ENCODE measurements at places on chromosomes 7 and 10. TPM values are rescaled to one million over a fixed set of nuclear protein-coding genes. Genes with fewer than 3 reads are reported as not detected.

DNA sequence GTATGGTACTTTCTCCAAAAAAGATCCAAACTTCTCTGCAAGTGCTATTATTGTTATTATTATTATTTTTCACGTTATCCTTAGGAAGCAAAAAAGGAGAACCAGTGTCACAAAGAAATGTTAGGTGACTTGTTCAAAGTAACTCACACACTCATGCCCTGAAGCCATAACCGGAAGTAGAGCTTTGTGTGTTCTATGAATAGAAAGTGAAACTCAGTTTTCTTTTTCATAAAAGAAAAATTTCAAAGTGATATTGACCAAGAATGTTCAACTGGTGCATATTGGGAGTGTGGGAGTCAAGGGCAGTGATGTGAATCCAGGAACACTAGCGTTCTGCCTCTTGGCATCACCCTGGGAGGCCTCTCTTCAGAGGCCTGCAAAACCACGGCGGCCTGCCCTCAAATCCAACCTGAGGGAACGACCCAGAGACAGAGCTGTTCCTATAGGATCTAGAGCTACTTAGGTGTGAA lies 106.1 kb downstream of the PRKCQ start:
- DNase-seq: no peak

DNA sequence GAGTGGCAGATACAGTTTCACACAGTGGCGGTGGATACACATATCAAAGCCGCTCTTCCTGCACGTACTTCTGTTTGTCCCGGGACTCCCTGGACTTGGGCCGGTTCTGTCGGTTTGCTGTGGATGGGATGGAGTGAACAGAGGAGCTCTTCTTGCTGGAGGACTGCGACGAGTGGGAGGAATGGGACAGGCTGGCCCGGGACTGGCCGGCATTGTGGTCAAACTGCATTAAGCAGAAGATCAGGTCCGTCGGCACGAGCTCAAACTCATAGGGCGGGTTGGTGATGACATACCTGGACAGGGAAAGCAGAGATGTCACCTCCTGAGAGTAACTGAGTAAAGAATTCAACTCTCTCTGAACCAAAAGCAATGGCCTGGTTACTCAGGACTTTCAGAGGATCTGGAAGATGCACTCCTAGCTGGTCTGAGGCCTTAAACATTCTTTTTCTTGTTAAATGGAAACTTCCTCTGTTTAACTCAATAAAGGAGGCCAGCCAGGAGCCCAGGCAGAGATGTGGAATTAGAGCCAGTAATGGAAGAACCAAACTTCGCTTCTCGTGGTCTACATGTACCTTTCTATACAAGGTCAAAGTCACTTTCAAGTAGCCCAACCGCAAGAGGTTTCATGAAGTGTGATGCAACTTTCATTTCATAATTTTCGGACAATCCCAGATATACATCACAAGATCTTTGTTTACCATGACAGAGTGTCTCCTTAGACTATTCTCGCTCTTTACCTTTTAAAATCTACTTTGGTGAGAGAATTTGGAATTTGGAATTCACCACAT lies 750.2 kb downstream of the KCNMA1 start:
- no peak for DNase-seq

DNA sequence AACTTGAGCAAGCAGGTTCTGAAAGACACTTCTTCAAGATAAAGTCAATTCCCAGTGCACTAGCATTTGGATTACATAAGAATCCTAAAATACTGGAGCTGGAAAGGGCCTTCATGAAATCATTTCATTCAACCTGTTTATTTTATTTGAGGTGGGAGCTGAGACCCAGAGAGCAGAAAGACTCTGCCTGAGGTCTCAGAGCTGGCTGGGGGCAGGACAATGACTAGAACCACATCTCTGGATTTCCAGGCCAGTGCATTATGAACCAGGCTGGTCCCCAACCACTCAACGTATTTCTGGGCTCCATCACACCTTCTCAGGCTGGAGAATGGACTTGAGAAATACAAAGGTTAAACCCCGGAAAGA lies 8.4 kb downstream of the ANXA11 start:
- DNase-seq: no peak

DNA sequence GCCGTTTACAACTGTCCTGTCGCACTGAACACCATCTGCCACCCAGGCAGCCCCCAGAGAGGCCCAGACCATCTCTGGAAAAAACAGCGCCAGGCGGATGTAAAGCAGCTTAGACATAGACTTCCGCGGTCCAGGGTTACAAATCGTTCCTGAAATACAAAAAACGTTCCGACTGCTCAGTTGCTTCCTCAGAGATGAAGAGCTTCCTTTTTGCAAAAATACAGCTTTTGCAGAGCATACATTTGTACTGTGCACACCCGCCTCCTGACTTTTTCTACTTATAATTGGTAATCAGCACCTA lies 11.4 kb downstream of the DAGLB start:
- DNase-seq: no peak

DNA sequence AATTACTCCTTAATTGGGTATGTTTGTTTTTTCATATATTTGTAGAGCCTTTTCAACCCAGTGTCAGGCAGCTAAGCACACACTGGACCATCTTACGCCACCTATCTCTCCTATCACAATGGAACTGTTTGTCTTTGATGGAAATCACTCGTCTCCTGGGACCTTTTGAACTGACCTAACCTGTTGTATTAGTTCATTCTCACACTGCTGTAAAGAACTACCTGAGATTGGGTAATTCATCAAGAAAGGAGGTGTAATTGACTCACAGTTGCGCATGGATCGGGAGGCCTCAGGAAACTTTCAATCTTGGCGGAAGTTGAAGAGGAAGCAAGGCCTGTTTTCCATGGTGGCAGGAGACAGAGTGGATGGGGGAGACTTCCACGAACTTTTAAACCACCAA lies 182.0 kb downstream of the TCERG1L start:
- no peak for DNase-seq

- DNase-seq: no peak
Observed at GRCh38 chr7:149003018-149003417, 25.3 kb downstream of the PDIA4 start.

The RASA4B gene
- total RNA-seq: 6.5 TPM

The LRRC72 gene
- total RNA-seq: not detected

The AKR1C4 gene
- not detected for total RNA-seq

The C10orf105 gene
- 0.11 TPM for total RNA-seq
